Transverse colon (tissue), 4 donors: ENCODE measurements at places on chromosomes 6 and 20. TPM values are rescaled to one million over a fixed set of nuclear protein-coding genes. Genes with fewer than 3 reads are reported as not detected.

KHDC1L gene
- not detected for total RNA-seq

HDGFL1 gene
- not detected for total RNA-seq

FBXO9 gene
- 166 TPM for total RNA-seq

MPIG6B gene
- 0.16 TPM for total RNA-seq

LTA gene
- total RNA-seq, result not detected

ZC2HC1B gene
- total RNA-seq, result not detected

DLL1 gene
- total RNA-seq, result 17.0 TPM

TMEM244 gene
- not detected for total RNA-seq

ZFP57 gene
- not detected for total RNA-seq

SLC22A7 gene
- total RNA-seq, result not detected

ARFGEF3 gene
- total RNA-seq, result 6.7 TPM

LRP11 gene
- 50.5 TPM for total RNA-seq

TRIM10 gene
- total RNA-seq, result 4.6 TPM

SAMD3 gene
- total RNA-seq, result not detected

ULBP1 gene
- not detected for total RNA-seq

CTAGE9 gene
- total RNA-seq, result not detected

DYNLT2 gene
- total RNA-seq, result 3.3 TPM

GRIK2 gene
- total RNA-seq, result not detected
